ENCODE measurements at places on chromosomes 2 and 18. TPM values are rescaled to one million over a fixed set of nuclear protein-coding genes. Genes with fewer than 3 reads are reported as not detected.

- H3K27ac ChIP-seq: no peak overlapping the region
- no peaks in the 10 kb centered on the region for H3K4me1 ChIP-seq
- DNase-seq: no peak
- no peaks in the 10 kb centered on the region for H3K27me3 ChIP-seq
These were observed 45.1 kb downstream of the CDH19 start for GRCh38 chr18:66558773-66559172.

DNA sequence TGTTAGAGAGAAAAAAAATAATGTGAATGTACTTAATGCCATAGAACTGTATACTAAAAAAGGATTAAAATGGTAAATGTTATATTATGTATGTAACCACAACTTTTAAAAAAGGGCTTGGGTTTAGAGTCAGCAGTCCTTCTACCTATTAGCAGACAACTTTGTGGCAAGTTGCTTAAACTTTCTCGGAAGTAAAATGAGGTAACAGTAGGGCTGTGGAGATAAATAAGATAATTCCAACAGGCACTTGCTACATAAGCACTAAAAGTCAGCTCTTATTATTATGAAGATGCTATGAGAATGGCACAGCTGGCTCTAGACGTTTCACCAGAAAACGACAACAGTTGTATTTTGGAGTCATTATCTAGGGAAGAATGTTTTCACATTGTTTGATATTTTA, 31.3 kb downstream of the AAK1 start:
- no peak overlapping the region for H3K27ac ChIP-seq
- H3K36me3 ChIP-seq: no peaks in the 10 kb centered on the region
- no peak overlapping the region for H3K4me3 ChIP-seq
- no peaks in the 10 kb centered on the region for H3K27me3 ChIP-seq

GRCh38 chr2:64681479-64681967, 27.8 kb upstream of the SERTAD2 start:
- no peak for DNase-seq
- no peaks in the 10 kb centered on the region for H3K27me3 ChIP-seq
- H3K36me3 ChIP-seq: no peaks in the 10 kb centered on the region
- H3K4me3 ChIP-seq: no peak overlapping the region

Gene ASB18
- total RNA-seq: not detected

Gene APCDD1
- 3.0 TPM for total RNA-seq

Gene RNPEPL1
- 11.3 TPM for total RNA-seq

All from H1 (cell line).